Stimulated activated CD4-positive, alpha-beta T cell treated with anti-CD3 and anti-CD28 coated beads, Interleukin-15, amount 100 ng/mL, for 1 hour (primary cell): ENCODE measurements at places on chromosomes 5 and 9.

DNA sequence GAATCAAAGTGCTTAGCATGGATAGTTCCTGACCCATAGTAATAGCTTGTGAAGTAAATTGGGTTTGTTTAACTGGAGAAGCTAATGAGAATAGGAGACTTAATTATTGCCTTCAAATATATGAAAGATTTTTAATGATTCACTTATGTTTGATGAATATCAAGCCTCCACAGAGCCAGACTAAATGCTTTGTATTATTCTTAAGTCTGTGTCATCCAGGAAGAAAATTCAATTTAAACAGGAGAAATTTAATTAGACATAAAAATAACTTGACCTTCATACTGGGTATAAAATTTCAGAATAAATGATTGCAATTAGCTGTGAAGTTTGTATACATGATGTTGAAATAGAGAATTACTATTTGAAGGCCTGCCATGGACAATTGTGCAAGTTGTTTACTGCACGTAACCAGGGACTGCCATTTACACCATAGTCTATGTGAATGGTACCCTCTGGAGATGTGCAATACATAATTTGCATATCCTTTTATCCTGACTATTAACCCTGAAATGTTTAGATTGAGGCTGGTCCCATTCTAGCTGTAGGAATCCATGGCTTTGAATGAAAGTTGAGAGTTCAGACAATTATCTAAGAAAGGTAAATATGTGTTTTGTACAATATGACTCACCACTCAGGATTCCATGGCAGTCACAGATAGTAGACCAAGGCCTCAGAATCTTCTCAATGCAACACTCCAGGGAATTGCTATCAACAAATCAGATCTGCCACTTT lies 133.5 kb upstream of the IL12B start:
- DNase-seq, result no peak

DNA sequence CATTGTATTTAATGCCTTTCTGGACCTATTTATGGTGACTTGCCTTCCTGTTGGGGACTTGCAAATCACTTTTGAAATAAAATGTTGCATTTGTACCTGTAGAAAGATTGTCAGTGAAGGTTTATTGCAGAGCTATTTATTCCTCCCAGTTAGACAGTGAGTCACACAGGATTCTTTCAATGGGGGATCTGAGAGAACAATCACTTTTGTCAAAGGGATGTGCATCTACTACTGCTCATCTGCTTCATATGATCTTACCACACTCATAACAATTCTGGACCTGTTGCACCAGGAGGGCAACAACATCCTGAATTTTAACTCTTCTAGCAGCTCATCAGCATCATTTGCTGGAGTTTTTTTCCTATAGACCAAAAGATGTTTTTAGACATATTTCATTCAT lies 66.8 kb downstream of the FBXL7 start:
- DNase-seq, result no peak

GRCh38 chr5:73189871-73190376 lies 16.9 kb downstream of the TMEM174 start:
- no peak for DNase-seq

- DNase-seq, result no peak
Observed at GRCh38 chr5:147800491-147800890, 18.0 kb upstream of the JAKMIP2 start.
